ENCODE measurements at places on chromosomes 4 and X.

- no peak for DNase-seq
These were observed 219.9 kb downstream of the SHOX start for GRCh38 chrX:850471-850916.

DNA sequence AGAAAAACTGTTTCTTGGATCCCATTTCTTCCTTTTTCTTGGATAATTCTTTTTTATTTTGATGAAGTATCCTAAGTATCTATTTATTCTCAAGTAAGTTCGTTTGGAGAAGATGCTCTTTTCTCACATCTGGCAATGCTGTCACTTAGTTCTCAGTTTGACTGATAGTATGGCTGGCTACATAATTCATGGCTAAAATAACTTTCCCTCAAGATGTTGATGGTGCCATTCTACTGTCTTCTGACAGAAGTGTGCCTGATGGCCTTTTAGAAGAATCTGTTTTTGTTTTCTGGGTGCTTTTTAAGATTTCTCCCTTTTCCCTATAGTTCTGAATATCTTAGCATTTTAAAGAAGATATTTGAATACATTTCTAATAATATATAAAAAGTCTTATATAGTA is 41.6 kb downstream of the EVC2 start:
- no peak for DNase-seq

- no peak for DNase-seq
These were observed 13.0 kb downstream of the DKC1 start for GRCh38 chrX:154775419-154776349.

- DNase-seq, result no peak
These were observed 712.4 kb downstream of the IL1RAPL1 start for GRCh38 chrX:29299684-29300083.

GRCh38 chr4:151266497-151266896 is 10.5 kb upstream of the PRSS48 start:
- no peak for DNase-seq

GRCh38 chr4:106201373-106201772 is 114.6 kb downstream of the TBCK start:
- no peak for DNase-seq

DNA sequence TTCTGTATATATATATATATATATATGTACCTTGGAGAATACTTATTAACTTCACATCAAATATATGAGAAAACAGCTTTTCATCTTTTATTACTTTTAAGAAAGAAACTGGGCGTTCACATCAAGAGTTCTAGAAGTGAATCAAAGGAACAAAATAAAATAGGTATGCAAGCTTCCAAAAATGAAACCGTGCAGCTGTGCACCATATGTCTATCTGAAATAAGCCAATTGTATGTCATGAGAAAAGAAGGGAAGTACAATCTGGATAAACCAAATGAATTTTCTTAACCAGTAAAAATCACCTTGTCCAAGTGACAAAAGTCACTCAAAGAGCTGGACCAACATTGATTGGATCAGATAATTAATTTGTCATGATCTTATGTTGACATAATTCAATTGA is 405.4 kb upstream of the TECRL start:
- DNase-seq, result no peak

DNA sequence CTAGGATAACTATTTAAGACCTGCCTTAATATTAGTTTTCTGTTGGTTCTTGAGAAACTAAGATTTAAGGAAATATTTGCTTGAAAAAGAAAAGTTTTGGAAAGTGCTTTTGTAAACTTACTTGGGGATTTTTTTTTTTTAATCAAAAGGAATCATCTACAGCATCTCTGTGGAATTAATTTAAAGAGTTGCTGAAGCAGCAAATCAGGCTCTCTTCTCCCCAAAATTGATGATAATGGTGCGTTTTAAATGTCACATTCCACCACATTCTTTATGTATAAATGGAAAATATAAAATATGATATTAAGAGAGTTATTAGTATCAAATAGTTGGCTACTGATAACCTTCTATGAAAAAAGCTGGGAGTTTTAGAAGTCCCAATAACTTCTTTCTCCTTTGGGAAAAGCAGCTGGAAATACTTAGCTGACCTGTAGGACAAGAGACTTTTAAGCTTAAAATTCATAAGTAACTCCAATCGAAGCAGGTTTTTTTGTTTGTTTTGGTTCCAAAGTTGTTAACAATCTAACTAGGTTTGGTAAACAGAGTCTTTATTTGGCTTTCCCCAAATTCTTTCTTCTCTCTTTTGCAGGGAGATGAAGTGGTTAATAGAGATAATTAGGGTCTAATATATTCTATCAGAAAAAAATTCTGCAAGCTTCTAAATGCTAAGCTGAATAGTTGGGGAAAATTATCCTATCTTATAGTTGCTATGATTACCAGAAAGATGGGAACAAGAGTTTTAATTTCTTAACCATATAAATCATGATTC is 4.4 kb downstream of the KLF3 start:
- no peak for DNase-seq

DNA sequence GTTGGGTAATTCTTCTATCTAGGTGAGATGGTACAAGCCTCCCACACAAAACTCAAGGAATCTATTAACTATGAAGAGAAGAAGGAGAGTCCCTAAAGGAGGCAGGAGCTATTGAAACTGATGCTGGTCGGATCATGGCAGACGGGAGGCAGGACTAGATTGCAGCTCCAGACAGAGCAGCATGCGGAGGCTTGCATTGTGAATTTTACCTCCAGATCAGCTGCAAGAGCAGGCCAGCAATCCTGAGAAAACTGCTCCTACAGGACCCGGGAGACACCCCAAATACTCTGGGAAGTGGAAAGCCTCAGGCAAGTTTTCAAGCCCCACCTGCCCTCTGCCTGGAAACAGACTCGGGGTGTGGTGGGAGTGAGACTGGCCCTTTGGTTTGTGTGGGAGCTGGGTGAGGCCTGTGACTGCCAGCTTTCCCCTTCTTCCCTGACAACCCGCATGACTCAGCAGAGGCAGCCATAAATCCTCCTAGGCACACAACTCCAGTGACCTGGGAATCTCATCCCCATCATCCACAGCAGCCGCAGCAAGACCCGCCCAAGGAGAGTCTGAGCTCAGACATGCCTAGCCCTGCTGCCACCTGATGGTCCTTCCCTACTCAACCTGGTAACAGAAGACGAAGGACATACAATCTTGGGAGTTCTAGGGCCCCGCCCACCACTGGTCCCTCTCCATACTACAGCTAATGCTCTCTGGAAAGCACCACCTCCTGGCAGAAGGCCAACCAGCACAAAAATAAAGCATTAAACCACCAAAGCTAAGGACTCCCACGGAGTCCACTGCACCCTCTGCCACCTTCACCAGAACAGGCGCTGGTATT is 30.9 kb downstream of the GATB start:
- DNase-seq, result no peak

GRCh38 chr4:88780389-88780788 is 82.8 kb upstream of the NAP1L5 start:
- no peak for DNase-seq

DNA sequence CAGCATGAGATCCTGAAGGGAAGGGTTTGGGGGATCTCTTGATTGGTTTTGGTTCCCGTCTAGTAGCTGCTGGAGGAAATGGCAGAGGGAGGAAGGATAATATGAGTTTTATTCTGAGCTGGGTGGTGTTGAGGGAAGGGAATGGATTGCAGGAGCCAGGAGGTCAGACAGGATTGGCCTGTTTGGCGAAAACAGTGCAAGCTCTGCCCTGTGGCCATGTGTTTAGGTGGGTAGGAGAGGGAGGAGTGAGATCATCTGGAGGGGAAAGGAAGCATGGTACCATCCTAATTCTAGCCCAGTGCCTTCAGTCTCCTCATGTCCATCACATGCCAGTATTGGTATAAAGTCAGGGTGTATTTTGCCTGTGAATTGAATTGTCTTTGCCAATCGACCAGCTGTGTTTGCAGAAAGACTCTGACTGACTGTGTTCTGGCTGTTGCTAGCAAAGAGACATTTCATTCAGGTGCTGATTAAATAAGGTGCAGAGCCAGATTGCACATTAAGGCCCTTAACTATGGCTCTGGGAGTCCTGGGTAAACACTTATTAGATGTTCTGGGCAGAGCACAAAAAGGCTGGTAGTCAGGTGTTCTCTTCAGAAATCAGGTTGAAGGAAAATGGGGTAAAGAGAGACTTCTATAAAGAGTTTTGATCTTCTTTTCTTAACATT is 10.0 kb downstream of the TMEM164 start:
- DNase-seq, result no peak

DNA sequence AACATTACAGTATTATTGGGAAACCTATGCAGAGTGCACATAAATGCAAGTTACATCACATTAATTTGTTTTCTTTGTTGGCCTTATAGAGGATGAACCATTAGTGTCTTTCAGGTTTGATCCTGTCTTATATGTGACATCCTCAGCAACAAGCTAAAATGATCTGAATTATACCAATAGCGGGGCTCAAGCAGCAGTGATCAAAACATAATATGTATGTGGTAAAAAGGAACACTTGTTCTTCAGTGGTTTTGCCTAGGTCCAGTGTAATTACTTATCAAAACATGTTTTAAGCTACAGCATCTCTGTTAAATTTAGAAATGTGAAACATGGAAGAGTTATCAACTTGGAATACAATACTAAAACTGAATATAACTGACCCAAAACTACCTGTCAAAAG is 9.1 kb downstream of the TAF9B start:
- DNase-seq, result no peak

DNA sequence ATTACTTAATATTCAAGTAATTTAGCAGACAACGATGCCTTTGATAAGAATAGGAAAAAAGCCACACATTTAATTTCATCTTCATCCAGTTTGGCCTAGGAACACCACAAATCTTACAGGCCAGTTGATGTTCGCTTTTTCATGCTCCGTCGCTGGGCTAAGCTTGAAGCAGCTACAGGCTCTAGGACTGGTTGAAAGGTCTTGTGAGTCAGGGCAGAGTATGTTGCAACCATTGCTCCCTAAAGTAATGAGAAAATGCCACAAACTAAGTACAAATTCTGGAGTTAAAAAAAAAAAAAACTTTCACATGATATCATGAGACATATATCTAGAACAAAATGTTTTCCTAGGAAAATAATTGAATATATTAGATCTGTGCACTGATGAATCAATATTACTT is 123.8 kb downstream of the RPS6KA6 start:
- DNase-seq, result no peak

Data from CD4-positive, alpha-beta T cell treated with Interleukin-17A for 1 hour (primary cell).